Stimulated activated CD8-positive, alpha-beta memory T cell treated with anti-CD3 and anti-CD28 coated beads, Interleukin-4, amount 100 ng/mL, for 1 hour (primary cell): ENCODE measurements at places on chromosomes 3 and 15.

- no peak for DNase-seq
Observed at GRCh38 chr3:128133273-128133883, 9.8 kb upstream of the RUVBL1 start.

GRCh38 chr15:31325595-31326155 lies 960 bp upstream of the KLF13 start:
- peak; percentile 44 for DNase-seq

GRCh38 chr3:111803123-111803593 lies 55.9 kb upstream of the PHLDB2 start:
- DNase-seq, result no peak

DNA sequence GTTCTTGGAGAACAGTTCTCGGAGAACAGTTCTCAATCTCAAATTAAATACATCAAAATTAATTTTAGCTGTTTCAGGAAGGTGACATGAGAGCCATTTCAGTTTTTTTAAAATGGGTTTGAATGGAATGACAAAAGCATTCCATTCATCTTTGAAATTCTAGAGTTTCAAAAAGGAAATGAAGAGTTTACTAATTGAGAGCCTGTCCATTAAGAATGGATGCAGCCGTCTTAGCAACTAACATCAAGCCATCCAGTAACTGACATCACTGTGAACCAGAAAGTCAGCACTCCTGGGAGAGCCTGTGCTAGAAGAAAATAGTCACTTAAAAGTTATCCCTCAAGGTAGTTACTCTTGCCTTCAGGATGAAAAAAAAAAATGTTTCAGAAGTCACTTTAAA lies 47.0 kb upstream of the FSTL1 start:
- DNase-seq, result no peak

DNA sequence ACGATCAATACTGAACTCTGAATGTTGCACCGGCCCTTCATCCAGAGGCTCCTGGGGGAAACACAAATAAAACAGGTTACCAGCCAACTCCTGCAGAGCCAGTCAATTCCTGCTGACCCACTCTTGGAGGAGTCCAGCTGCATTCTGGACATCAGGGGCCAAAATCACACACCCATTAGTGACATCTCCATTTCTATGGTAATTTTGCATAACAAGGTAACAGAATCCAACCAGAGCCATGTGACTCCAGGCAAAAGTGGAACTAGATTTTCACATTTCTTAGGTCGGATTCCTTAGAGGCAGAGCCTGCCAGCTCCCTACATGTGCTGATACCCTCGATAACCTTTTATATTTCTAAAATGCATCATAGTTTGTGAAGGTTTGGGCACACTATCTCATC lies 119.2 kb upstream of the CTNNB1 start:
- DNase-seq, result no peak

DNA sequence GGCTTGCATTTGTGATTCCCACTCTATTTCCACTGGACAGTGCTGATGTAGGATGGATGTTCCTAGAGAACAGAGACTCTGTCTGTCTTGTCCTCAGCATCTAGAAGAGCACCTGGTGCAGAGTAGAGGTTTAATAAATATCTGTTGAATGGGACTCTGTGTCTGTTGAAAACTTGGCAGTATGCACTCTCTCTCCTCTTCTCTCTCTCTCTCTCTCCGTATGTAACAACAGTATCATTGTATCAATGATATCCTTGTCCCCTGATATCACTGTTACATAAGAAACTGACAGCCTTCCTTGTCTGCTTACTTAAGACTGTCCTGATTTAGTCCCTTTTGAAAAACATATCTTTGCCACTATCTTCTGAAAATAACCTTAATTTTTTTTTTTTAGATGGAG lies 24.3 kb upstream of the MGLL start:
- DNase-seq, result no peak

DNA sequence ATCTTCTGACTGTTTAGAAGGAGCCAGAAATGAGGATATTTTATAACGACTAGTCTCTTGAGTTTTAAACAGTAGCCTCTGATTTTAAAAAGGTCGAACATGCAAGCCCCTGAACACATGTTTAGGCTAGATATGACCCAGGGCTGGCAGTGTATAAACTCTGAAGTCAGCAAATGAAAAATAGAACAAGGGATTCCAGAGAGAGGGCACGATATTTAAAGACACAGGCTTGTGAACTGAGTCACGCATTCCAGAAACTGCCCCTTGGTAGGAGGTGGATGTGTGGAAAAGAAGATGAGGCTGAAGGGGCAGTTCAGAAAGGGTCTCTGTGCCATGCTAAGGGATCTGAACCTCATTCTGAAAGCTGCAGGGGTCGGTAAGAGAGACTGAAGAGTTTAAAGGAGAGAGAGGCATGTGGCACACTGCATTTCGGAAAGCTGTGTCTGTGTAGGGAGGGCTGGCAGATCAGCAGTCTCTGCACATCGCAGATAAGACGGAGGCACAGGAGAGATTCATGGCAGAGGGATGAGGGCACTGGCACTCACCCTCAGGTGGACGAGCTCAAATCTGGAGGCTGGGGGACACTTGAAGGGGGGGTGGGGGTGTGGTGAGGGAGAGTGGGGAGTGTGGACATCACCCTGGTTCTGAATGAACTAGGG lies 22.1 kb downstream of the ST8SIA2 start:
- DNase-seq, result no peak

- DNase-seq, result no peak
Observed at GRCh38 chr3:23611737-23612295, 193.9 kb upstream of the UBE2E1 start.

- DNase-seq, result no peak
Observed at GRCh38 chr3:23738944-23739343, 66.8 kb upstream of the UBE2E1 start.

DNA sequence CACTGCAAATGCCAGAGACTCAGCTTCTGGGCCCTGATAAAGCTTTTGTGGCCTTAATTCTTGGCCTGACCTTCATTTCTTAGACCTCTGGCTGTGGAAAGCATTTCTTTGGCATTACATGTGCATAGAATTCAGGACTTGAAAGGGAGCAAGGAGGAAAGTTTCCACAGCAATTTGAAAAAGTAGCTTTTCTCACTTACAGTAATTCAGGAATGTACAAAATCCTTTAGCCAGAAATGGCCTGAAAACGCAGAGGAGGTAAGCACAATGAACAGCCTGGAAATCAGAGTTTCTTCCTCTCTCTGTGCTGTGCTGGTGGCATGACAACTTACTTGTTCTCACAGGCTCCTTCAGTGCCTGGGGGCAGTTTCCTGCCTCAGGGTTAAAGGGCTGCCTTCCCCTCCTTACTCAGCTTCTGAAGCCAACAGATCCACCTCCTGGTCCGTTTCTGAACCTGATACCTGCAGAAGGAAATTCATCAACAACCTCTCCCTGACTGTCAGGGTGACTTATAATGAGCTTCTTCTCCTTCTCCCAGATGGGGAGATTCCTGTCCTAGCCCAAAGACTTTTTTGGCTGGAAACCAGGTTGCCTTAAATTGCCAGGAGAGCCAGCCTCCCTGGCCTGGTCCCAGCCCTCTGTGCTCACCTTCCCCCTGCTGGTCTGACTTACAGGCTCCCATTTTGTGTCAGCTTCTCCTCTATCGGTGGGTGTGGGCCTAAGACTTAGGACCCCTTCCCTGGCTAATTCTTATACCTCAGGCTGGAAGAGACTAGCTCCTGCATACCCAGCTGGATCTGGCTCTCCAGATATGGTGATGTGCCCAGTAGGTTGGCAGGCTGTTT lies 102.3 kb downstream of the MYRIP start:
- DNase-seq, result no peak

- DNase-seq, result no peak
Observed at GRCh38 chr3:128487538-128487812, 5.5 kb downstream of the GATA2 start.

- no peak for DNase-seq
Observed at GRCh38 chr3:109059264-109059663, 58.7 kb downstream of the MORC1 start.
